Stimulated activated CD8-positive, alpha-beta memory T cell treated with anti-CD3 and anti-CD28 coated beads, Interleukin-2, amount 100 ng/mL, for 1 hour (primary cell): ENCODE measurements at places on chromosomes 6 and 20.

DNA sequence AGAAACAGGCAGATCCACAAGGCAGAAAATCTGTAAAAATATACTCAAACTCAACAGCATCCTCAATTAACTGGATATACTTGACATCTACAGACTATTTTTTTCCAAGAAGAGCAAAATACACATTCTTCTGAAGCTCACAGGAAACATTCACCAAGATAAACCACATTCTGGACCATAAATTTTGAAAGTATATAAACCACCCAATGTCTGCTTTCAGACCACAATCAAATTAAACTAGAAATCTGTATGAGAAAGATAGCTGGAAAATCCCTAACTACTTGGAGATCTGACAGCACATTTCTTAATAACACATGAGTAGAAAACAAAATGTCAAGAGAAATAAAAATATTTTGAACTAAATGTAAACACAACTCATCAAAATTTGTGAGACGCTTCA lies 195.5 kb downstream of the ERMARD start:
- no peak for DNase-seq

- no peak for DNase-seq
Observed at GRCh38 chr6:13985663-13986325, 61.0 kb downstream of the RNF182 start.

- DNase-seq: no peak
Observed at GRCh38 chr20:46967646-46968045, 73.0 kb downstream of the EYA2 start.

DNA sequence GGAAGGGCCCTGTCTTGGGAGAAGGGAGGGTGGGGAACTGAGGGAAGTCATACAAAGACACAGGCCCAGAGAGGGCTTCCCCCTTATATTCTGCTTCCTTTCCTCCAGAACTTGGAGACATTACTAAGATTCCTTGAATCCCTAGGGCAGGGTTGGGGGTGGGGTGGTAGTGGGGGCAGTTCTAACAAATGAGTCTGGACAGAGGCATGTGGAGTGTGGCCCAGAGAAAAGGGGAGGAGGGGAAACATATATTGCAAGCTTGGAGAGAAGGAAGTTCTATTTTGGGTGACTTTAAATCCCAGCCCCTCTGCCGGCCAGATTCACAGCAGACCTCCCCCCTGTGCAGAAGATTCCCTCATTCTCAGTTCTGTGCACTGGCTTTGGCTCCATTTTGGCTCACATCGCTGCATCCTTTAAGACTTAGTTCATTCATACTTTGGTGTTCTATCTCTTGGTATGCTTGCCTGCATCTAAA lies 43.7 kb downstream of the DAAM2 start:
- no peak for DNase-seq

- DNase-seq: no peak
Observed at GRCh38 chr20:57069442-57069841, 197.0 kb downstream of the BMP7 start.

DNA sequence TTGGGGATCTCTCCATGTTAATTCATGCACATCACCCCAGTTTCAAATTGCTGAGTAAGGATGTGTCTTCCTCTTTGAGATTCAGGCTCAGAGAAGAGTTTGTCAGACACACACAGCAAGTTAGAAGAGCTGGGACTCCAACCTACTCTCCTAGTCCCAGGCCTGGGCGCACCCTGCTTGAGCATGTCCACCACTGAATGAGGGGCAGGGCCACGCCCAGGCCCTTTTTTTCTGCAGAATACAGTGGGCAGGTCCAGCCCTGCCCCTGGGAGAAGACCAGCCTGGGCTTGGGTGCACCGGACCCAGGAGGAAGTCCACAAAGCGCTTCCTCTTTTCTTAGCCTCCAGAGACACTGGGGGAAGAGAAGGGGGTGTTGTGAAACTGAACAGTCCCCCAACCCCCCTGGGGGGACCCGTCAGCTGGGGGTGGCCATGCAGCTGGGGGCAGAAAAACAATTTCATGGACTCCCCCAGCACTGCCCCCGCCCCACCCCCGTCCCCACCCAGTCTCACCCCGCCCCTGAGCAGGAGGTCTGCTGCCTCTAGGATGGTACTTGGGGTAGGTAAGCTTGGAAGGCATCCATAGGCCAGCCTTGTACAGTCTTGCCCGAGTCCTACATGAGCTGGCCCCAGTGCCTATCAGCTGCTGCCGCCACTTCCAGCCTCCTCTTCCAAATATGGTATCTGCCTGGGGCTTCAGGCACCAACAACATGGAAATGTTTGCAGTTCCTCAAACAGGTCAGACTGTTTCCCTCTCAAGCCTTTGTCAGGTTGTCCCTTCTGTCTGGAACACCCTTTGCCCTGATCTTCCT lies 11.7 kb upstream of the HCK start:
- DNase-seq: no peak

DNA sequence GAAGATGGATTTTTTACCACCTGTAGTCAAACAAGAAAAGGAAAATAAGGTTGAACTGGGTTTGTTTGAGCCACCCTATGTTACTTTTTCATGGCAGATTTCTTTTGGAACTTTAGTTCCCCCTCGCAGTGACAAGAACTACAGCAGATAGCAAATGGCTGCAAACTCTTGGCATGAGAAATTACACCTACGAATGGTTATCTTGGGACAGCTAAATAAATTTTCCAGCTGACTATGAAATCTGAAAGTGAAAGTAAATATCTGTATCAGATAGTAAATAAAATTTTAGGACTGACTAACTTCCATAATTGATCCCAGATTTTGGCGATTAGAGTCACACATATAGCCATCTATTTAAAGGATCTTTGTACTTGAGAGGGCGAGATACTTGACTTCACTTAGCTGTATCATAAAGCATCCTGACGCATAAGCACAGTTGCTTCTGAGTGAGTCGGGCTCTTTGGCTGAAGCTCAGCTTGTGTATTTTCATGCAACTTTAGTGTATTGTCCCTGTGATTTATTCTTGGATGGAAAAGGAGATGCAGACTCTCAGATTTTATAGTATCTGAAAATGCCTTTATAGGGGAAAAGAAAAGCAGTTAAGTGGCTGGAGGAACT lies 125.3 kb upstream of the B3GAT2 start:
- no peak for DNase-seq

- DNase-seq: no peak
Observed at GRCh38 chr20:9884061-9884460, 45.2 kb upstream of the PAK5 start.

- DNase-seq: no peak
Observed at GRCh38 chr20:9110365-9110764, 41.5 kb downstream of the PLCB4 start.

DNA sequence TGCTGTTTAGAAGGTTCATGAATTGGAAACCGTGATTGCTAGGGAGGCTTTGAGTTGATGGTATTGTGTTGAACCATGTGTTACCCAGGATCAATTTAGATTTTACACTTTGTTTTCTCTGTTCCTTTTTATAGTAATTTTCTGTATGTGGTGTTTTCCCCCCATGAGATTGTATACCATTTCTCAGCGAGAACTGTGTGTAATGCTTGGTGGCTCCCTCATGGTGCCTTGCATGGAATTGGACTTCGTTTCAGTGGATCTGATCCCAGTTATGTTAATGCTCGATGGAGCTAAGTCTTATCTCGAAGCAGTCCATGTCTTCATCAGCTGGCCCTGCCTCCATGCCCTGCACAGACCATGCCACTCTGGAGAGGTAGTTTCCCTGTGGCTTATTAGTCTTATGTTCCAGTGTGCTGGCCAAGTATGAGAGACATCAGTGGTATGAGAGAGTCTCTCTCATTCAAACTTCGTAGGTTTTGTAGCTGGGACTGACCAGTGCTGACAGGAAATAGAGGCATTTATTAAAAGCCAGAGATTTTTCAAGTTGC lies 18.7 kb downstream of the PTPN1 start:
- DNase-seq: no peak

DNA sequence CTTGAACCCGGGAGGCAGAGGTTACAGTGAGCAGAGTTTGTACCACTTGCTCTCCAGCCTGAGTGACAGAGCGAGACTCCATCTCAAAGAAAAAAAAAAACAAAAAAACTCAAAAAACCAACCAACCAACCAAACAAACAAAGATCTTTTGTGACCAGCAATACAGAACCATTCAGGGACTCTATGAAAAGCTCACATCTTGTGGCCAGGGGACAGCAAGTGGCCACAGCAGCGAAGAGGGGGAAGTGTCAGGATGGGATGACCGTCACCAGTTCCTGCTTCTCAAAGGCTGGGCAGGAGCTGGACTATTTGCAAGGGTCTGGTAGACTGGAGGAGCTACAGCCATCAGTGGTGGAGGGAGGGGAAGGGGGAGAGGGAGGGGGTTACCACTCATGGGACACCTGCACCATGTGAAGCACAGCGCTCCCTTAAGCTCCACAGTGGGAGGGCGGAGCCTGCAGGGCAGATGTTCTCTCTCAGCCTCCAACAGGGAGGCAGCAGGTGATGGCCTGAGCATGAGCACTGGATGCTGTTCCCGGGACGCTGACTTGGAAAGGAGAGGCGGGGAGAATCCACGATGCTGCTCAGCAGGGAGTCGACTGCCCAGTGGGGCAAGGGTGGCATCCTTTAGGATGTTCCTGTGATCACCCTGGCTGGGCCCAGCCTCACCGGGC lies 19.7 kb upstream of the ULBP3 start:
- no peak for DNase-seq

DNA sequence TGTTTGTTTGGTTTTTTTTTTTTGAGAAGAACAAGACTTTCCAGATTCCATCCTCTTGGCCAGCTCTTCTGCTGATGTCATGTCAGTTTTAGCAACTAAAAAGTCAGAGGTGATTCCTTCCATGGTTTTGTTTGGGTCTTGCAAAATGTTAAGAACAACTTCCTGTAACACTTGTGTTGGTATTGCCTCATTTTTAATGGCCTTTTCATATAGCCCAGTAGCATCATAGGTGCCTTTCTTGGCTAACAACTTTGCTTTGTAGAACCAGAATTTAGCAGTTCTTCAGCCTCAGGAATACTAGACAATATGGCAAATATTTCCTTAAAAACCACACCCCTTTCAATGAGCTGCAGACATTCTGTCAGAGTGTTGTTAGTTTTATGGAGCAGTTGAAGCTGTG lies 99.5 kb upstream of the SIRPG start:
- no peak for DNase-seq

- DNase-seq: no peak
Observed at GRCh38 chr6:150617062-150617461, 17.4 kb downstream of the PLEKHG1 start.

DNA sequence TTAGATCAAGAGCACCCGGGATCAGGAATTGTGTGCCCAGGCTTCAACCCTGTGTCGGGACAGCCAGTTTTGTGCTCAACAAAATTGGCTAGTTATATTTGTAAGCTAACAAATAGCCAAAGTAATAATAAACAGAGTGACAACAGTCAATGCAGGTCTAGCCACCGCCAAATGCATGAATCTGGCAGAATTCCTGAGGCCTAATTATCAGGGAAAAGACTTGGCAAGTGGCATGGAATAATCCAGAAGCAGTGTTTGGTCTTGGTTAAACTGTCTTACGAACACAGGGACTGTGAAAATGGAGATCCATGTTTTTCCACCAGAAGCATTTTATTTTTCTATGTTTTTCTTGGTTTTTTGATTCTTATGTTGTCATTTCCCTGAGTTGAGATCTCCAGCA lies 268.8 kb downstream of the ZNF217 start:
- no peak for DNase-seq

DNA sequence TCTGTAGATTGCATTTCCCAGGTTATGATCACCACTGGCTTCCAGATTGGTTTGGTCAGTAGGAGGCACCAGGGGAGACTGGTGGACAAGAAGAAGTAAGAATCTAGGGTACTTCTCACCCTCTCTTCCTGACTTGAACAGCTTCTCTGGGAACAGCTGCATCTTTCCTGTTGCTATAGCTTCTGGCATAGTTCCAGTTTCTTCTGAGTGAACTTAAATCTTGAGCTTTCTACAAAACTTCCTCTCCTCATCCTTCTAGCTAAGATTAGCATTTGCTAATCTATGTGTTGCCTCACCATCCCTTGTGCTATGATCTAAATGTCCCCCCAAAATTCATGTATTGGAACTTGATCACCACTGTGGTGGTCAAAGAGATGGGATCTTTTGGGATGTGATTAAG lies 724.6 kb downstream of the UTRN start:
- DNase-seq: no peak
